ENCODE measurements at places on chromosomes 6 and 20. TPM values are rescaled to one million over a fixed set of nuclear protein-coding genes. Genes with fewer than 3 reads are reported as not detected.

GNAS-AS1 gene
- total RNA-seq: 0.23 TPM

PAQR8 gene
- total RNA-seq: 15.9 TPM

TMEM200A gene
- 0.99 TPM for total RNA-seq

ZBTB22 gene
- total RNA-seq: 24.2 TPM

FOXQ1 gene
- 4.4 TPM for total RNA-seq

PACRG gene
- 1.3 TPM for total RNA-seq

SLCO4A1 gene
- 10.0 TPM for total RNA-seq

C6orf52 gene
- total RNA-seq: 0.71 TPM

C20orf202 gene
- total RNA-seq: 0.17 TPM

KCNK16 gene
- total RNA-seq: not detected

FITM2 gene
- total RNA-seq: 11.1 TPM

FAM83C gene
- not detected for total RNA-seq

CDC40 gene
- 12.9 TPM for total RNA-seq

TMEM170B gene
- 5.5 TPM for total RNA-seq

TASP1 gene
- total RNA-seq: 11.6 TPM

HLA-DOB gene
- 0.29 TPM for total RNA-seq

RHAG gene
- 0.42 TPM for total RNA-seq

SLC22A23 gene
- 7.6 TPM for total RNA-seq

XKR7 gene
- not detected for total RNA-seq

MARCKS gene
- 19.2 TPM for total RNA-seq

SEL1L2 gene
- total RNA-seq: not detected

PHACTR3 gene
- total RNA-seq: 0.17 TPM

COL19A1 gene
- 4.0 TPM for total RNA-seq

NFATC2 gene
- total RNA-seq: 8.8 TPM

ARG1 gene
- not detected for total RNA-seq

BPIFB4 gene
- total RNA-seq: not detected

RIOK1 gene
- total RNA-seq: 17.7 TPM

COQ3 gene
- 5.3 TPM for total RNA-seq

TRDN gene
- not detected for total RNA-seq

PTCHD4 gene
- total RNA-seq: 0.83 TPM

TCP11 gene
- 0.83 TPM for total RNA-seq

COL20A1 gene
- total RNA-seq: not detected

FOXF2 gene
- total RNA-seq: 170 TPM

TRERF1 gene
- 7.0 TPM for total RNA-seq

CLPSL2 gene
- total RNA-seq: not detected

SDC4 gene
- total RNA-seq: 67.3 TPM

HSPA1B gene
- total RNA-seq: 315 TPM

CHRNA4 gene
- total RNA-seq: not detected

FGD2 gene
- 16.2 TPM for total RNA-seq

PNPLA1 gene
- not detected for total RNA-seq

LTB gene
- total RNA-seq: not detected

RAB32 gene
- 46.6 TPM for total RNA-seq
